AG08396 (cell line): ENCODE measurements at places on chromosomes 7 and 10.

DNA sequence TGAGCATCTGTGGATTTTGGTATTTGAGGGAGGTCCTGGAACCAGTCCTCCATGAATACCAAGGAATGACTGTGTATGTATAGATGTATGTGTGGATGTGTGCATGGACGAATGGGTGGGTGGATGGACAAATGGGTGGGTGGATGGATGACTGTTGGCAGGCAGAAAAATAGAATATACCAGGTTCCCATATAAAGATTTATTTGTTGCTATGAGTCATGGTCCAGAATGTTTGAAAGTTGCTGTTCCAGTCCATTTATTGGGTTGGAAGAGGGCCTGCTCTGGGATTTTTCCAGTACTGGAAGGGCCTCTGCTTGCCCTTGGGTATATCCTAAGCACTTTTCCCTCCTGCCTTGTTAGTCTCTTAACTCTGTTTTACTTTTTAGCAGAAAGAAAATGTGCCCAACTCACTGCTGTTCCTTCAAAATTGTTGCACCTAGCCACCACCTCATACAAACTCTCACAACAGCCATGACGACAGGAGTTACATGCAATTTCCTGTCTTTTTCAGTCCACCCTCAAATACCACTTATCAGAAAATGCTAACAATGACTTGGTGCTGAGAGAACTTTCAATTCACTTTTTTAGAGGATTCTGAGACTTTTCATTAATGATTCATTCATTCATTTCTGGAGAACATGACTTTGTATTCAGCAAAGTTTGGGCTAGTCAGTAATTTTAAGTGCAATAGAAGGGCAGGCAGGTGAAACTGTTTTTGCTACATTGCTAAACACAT, 108.1 kb downstream of the EEPD1 start:
- DNase-seq: no peak

DNA sequence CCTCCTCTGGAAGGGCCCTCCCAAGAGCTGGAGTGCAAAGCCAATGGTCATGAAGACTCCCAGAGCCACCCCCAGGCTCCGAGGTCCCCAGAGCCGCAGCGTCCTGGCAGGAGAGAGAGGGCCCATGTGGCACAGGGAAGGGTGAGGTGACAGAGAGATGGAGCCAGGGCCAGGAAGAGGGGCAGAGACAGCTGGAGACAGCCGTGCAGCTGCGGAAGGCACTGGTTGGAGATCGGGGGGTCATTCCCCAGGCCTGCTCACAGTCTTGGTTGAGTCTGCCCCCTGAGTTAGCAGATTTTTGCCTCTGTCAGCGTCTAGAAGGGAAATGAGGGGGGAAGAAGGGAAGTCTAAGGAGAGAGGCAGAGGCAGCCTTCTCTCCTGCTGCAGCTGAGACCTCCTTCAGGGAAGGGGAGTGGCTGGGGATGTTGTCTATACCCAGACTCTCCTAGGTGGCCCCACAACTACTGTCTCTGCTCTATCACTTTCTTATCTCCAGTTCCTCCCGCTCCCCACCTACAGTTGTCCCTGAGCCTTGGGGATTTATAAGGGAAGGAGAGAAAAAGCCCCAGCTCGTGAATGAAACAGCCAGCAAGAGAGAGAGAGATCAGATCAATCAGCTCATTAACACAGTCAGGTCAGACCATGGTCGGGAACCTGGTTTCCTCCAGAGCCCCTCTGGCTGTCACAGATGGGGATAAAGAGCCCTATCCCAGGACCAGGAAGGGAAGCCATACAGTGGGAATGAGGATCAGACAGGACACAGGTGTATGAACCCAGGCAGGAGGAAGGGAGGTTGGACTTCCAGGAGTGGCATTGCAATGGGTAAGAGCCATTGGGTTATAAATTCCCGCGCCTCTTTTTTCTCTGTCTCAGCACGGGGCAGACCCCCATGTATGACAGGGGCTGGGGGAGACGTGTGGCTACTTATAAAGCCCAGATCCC, 1.2 kb downstream of the GAL3ST4 start:
- no peak for DNase-seq

GRCh38 chr7:135769005-135769802, 20.6 kb upstream of the FAM180A start:
- no peak for DNase-seq

GRCh38 chr7:84497873-84498272, 303.3 kb upstream of the SEMA3A start:
- no peak for DNase-seq

GRCh38 chr10:43135064-43135463, 3.2 kb upstream of the CSGALNACT2 start:
- no peak for DNase-seq

DNA sequence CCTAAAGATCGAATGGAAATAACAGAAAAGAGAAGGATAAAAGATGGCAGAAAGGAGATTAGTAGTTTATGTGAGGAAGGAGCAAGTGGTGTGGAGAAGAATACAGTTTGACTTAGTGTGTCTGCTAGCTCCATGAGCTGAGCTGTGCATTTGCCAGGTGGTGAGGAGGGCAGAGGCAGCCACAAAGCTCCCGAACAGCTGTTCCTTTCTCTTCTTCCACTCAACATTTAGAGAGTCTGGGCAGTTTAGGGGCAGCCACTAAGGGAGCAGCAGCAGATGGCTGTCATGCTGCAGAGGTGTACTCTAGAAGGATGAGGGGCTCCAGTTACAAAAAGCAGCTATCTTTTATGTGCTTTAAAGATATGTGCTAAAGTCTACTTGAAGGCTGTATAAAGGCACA, 674.4 kb downstream of the GRM8 start:
- no peak for DNase-seq

- no peak for DNase-seq
These were observed 37.6 kb downstream of the ALOX5 start for GRCh38 chr10:45411607-45411940.

DNA sequence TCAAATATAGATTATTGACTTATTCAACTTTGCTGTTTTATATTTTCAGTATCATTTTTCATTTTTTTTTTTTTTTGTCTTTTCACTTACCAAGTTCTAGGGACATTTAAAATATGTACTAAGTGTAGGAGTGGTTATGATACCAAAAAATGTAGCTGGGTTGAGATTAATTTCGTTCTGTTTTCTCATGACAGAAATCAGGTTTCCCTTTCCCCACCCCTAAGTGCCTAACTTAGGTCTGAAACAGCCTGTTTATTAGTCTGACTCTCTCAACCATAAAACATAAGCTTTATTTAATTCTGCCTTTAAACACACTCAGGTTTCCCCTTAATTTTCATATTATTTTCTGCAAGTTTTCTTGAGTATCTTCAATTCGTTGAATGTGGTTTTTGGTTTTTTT, 22.1 kb downstream of the TMEM106B start:
- no peak for DNase-seq

- no peak for DNase-seq
These were observed 36.7 kb upstream of the LRRC4 start for GRCh38 chr7:128067983-128068382.

DNA sequence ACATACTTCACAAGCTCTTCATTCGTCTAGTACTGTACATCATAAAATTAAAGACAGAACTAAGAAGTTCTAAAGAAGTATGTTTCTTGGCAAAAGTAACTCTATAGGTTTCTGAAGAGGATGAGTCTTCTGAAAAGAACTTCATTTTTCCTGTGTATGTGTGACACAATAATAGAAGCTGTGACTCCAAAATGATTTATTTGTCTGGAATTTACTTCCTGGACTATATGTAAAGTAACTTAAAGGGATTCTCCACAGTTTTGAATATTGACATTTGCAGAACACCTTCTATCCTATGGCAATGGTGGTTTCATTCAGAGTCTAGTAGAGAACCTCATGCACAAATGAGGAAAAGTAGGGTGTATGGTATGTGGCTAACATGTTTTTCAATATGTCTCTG, 19.8 kb upstream of the CLDN12 start:
- DNase-seq: peak; percentile 16

DNA sequence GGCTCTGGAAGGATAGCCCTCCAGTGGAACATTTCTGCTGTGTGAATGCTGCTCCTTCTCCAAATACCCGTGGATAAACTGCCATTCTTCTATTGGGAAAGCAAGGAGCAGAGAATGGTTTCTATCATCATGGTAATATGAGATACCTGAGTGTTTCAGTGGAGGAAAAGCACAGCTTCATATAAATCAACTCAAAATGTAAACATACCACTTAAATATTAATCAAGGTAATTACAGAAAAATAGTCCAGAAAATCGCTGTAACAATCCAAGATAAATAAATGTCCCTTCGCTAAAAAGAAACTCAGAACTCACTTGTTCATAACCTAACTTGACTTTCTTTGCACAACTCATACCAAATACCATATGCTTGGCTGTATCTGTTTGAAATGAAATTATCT, 635.8 kb downstream of the PARD3 start:
- no peak for DNase-seq

- no peak for DNase-seq
These were observed 319.2 kb downstream of the PARD3 start for GRCh38 chr10:34495938-34496337.

GRCh38 chr10:133249094-133249780, 11.6 kb downstream of the VENTX start:
- DNase-seq: no peak

DNA sequence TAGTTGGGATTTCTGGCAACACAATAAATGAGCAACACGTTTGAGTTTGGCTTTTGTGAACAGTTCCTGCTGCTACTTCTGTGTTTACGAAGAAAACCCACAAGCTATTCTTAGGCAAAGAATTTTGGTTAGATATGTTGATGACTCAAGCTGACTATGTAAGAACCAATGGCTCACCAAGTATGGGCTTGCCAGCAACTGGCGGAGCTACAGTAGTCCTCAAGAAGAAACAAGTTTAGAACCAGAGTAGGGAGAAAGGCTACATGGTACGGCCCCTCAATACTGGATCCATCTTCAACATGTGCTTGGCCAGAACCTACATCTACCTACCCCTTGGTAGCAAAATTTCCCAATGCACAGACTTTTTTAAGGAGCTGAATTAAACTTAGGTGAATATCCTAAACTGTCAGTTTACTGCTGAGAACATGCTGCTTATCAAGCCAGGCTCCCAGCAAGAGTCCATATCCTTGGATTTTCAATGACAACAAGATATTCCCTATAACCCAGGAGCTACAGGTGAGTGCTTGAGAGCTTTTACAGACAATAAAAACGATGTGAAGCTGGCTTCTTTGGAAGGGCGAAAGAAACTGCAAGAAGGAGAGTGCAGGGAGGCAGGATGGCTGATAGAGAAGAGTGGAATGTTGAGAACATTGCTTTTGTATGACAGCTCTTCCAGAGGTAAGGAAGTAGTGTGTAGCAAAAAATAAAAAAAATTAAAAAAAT, 74.3 kb upstream of the ASAH2 start:
- peak; percentile 80 for DNase-seq

- DNase-seq: no peak
These were observed 93.0 kb downstream of the LYZL2 start for GRCh38 chr10:30536578-30536977.

DNA sequence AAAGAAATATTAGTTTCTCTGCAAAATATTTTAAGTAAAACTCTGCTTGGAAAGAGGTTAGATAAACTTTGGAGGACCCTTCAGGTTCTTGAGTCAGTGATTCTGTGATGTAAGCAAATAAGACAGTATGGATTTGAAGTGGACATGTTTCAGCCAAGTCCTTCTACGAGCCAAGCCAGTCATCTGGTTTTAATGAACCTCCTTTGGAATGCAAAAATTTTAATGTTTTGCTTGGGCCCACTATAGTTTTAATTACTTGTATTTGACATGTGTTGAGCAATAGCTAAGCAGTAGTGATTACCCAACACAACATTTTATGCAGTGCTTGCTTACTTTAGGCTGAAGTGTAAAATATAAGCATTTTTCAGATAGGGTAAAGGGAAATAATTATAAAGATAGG, 296.3 kb upstream of the SEMA3D start:
- DNase-seq: no peak

DNA sequence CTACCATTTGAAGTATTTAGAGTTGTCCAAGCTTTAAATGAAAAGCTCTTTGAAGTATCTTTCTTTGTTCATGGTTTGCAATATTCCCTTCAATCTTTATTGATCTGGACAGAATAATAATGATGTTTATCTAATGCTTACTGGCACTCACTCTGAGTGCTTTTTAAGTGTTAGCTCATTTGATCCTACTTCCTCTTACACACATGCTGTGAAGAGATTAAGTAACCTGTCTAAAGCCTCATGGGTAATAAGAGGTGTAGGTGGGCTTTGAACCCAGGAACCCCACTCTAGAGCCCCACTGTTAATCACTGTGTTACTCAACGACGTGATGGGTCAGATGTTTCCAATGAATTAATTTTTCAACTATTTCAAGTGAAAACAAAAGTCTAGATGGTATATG, 31.1 kb upstream of the ADD3 start:
- DNase-seq: no peak
